ENCODE measurements at places on chromosomes 4 and X.
A peak's percentile ranks its signal among the peaks of the same experiment; 100 is the strongest.

DNA sequence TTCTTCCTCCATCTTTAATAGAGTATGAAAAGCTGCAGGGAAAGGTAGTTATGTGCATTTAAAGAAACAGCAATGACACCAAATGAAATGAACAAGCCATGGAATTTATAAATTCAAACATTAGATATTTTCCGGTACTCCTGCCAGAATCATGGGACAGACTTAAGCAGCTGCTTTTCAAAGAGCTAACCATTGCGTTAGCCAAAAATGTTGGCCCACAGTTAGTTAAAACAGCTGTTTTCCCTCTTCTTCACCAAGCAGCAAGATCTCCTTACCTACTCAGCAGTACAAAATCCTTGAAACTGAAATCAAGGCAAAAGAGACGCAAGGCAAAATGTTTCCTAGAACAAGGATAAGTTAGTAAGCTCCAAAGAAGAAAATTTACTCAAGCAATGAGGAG is 64.0 kb downstream of the MANBA start:
- no peak for DNase-seq

DNA sequence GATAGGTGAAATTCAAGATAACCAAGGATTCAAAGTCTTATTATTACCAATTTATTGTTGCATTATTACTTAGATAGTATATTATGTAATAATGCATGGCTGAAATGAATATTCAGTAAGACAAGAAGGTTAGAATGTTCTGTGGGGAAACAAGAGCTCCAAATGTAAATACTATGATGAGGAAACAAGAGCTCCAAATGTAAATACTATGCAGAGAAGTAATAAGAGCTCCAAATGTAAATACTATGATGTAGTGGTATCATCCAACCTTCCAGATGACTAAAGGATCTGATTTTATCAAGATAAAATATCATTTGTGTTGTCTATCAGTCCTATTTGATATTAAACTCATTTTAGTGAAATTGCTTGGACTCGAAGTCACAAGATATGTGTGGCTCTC is 82.2 kb upstream of the PCDH18 start:
- DNase-seq: no peak

- DNase-seq: no peak
Observed at GRCh38 chr4:76302826-76303438, 3.6 kb upstream of the STBD1 start.

DNA sequence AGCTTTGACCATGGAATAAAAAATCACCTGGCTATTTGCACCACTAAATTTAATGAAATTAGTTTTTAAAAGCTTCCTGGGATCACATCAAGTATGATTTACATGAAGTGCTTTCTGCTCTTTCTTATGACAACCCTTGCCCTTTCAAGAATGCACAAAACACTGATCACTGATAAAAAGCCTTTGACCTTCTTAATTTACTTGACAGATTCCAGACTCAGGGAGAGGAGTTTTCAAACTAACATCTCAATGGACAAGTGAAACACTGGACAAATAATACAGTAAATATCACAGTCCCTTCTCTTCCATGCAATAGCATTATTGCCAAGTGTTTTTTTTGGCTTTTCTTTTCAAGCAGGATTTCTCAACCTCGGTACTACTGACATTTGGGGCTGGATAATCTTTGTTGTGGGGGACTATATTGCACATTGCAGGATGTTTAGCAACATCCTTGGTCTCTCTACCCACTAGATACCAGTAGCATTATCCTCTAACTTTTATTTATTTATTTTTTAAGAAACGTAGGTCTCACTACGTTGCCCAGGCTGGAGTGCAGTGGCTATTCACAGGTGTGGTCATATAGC is 86.3 kb downstream of the ZNF827 start:
- no peak for DNase-seq

DNA sequence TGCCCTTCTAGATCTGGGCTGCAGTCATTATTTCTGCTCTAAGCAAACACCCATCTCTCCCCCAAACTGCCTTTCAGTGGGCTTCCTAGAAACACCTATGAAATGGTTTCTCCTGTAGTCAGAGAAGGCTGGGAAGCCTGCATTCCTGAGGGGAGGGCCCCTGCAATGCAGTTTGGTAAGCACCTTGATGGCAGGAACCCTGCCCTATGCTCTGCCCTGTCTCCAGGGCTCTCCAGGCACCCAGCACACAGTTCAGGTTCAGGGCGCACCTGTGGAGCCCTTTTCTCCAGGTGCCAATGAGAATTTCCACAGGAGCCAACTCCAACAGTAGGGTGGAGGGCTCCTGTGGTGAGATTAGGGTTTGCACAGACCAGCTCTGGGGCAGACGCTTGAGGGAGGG is 69.1 kb upstream of the FBXW7 start:
- no peak for DNase-seq

- no peak for DNase-seq
Observed at GRCh38 chr4:159046683-159047082, 56.2 kb upstream of the RAPGEF2 start.

DNA sequence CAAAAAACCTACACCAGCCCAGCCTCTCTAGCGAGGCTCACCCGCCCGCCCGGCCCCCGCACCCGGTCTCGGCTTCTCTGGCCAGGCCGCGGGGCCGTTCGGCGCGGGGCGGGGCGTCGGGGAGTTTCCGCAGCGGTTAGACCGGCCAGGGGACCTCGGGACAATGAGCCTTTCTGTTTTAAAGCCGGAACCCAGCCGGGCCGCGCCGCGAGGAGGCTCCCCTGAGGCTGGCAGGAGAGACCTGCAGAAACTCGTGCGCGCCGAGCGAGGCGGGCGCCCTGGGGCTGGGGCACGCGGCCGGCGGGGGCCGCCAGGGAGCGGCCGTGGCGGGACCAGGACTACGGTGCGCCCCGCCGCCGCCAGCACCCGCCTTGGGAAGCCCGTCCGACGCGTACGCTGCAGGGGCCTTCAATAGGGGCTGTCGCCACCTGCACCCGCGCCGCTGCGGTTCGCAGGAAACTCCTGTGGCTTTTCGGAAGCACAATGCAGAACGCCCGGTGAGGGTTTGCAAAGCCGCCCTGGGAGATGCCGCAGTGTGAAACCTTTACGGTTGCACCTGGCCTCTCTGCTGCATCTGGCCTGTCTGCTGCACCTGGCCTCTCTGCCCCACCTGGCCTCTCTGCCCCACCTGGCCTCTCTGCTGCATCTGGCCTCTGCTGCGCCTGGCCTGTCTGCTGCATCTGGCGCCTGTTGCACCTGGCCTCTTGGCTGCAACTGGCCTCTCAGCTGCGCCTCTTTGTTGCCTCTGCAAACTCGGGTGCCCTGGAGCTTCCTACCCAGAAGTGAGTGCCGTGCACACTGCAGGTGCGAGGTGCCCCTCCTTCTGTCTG is 63.9 kb downstream of the TRAPPC11 start:
- peak; percentile 63 for DNase-seq

- DNase-seq: no peak
Observed at GRCh38 chr4:848307-848691, 22.4 kb upstream of the CPLX1 start.

Data from naive B cell (primary cell).